Cortex of kidney (tissue), 1 donor: ENCODE measurements at places on chromosomes 5 and 9.

DNA sequence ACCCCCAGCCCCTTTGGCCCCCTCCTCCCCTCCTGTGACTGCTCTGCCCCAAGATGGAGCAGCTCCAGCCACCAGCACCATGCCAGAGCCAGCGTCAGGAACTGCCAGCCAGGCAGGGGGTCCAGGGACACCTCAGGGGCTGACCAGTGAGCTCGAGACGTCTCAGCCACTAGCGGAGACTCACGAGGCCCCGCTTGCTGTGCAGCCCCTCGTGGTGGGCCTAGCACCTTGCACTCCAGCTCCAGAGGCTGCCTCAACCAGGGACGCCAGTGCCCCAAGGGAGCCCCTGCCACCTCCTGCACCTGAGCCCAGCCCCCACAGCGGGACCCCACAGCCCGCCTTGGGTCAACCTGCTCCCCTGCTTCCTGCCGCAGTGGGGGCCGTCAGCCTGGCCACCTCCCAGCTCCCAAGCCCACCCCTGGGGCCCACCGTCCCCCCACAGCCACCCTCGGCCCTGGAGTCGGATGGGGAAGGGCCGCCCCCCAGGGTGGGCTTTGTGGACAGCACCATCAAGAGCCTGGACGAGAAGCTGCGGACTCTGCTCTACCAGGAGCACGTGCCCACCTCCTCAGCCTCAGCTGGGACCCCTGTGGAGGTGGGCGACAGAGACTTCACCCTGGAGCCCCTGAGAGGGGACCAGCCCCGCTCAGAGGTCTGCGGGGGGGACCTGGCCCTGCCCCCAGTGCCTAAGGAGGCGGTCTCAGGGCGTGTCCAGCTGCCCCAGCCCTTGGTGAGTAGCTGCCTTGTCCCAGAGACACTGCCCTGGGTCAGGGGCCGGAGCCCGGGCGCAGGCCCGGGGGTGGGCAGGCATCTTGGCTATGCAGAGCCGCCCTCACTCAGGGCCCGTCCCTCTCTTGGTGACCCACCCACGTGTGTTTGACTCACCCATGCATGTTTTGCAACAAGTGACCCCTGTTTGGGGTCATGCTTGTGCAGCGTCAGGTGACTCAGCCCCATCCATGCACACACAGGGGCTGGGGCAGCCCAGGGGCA is 105.2 kb downstream of the WNK2 start:
- no peak for DNase-seq

- no peak for DNase-seq
These were observed 6.3 kb downstream of the MAMDC4 start for GRCh38 chr9:136858452-136858843.

DNA sequence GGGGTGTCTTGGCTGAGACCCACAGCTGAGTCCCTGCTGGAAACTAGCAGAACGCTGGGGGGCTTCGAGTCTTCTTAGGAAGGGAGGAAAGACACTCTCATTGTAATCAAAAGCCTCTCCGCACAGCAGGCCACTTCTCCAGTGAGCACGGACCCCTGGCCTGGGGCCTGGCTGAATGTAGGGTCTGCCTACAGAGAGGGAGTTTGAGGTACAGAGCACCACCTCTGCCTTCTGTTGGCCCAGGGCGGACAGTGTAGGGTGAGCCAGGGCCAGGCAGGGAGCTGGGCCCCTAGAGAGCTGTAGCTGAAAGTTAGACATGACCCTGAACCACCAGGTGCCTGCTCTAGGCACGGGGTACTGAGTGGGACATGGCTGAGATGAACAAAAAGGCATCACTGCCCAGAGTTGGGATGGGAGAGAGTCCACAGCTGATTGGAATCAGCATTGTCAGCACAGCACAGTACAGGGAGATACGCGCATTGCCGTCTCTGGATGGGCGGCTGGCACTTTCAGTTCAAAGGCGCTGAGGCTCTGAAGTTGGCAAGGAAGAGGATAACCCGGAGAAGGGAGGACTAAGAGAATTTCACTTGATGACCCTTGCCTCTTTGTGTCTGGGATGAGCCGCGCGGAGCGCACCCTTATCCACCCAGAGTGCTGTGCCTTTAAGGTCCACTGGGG is 363 bp upstream of the SLC25A48 start:
- no peak for DNase-seq

DNA sequence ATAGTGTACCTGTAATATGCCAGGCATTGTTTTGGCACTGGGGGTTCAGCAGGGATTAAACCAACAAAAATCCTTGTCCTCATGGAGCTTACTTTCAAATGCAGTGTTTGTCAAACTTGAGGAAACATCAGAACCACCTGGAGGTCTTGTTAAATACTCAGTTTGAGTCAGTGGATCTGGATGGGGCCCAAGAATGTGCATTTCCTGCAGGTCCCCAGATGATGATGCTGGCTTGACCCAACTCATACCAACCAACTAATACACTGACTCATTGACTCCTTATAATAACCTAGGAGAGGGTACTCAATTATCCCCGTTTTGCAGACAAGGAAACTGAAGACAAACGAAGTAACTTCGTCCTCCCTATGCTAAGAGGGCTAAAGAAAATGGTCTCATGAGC is 11.3 kb downstream of the WWC1 start:
- no peak for DNase-seq

DNA sequence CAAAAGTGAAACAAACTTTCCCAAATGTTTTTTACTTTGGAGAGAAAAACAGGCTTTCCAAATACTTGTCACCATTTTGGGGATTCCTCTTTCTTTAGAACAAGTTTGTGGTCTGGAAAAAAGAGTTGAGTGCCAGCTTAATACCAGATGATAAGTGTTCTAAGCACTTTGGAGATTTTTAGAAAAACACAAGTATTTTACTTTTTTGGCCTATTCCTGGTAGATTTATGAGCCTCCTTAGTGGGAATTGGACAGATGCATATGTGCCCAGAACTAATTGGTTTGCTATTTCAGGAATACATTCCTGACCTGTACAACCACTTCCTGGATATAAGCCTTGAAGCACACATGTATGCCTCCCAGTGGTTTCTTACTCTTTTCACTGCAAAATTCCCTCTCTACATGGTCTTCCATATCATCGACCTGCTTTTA is 40.5 kb downstream of the GPR21 start:
- DNase-seq: no peak

- no peak for DNase-seq
These were observed 35.2 kb upstream of the CDC42SE2 start for GRCh38 chr5:131228646-131229045.

DNA sequence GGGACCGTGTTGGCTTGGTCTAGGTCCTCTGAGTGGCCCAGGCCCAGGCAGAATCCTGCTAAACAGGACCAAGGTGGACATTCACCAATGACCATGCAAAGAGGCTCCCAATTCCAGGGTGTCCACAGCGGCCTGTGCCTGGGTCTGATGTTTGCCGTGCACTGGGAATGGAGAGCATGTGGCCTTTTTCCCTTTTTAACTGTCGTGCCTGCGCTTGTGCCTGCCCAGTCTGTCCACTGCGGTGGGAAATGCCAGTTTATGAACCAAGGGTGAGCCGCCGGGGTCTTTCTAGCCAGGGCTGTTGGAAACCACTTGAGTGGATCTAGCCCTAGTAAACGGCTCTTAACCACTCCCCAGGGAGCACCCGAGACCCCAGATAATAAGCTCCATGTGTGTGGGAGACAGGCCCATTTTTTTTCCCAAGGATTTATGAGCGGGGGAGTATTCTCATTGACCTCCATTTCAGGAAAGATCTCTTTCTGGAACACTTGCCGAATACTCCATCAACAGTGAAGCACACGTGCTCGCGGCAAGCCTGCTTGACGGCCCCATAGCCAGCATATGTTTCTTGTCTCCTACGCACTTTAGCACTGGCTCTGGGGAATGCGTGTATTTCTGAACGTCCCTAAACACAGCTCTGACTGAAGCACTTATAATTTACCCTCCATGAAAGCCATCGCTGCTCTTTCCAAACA is 93.2 kb upstream of the PHYKPL start:
- DNase-seq: no peak

GRCh38 chr9:134585746-134586706 is 55.6 kb upstream of the COL5A1 start:
- DNase-seq: no peak

DNA sequence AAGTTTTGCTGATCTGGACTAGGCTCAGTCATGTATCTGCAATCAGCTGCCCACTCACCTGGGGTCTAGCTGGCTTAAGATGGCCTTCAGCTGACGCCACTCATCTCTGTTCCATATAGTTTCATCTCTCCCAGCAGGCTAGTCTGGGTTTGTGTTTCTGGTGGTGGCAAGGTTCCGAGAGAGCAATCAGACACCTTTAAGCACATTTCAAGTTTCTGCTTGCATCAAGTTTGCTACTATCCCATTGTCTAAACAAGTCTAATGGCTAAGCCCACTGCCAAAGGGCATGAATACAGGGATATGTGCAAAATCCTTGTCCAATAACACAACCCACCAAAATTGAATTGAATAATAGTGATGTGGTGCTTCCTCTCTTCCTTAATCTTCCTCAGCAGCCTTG is 251.7 kb downstream of the PIK3R1 start:
- no peak for DNase-seq

GRCh38 chr5:56337715-56338319 is 104.7 kb upstream of the ANKRD55 start:
- no peak for DNase-seq

DNA sequence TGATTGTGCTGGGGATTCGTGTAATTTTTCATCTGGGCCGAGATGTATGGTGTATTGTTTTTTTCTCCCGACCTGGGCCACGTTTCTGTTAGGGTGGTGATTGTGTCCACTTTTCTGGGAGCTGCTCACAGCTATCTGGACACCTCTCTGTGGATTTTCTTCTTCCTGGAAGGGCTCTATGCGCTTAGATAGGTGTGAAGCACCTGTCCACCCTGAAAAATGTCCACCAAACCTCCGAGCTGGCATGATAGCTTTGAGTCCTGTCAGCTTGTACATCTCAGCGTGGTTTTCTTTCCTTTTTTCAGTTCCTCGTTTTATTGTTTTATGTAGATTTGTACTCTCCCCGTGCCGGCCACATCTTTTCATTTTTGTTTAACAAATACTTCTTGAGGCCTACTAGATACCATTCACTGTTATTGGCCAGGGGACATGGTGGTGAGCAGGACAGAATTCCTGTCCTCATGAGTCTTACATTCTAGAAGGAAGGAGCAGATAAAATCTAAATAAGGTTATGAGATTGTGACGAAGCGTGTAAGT is 1.1 kb downstream of the UGCG start:
- DNase-seq: no peak

- DNase-seq: no peak
These were observed 550.0 kb downstream of the BNC2 start for GRCh38 chr9:16320338-16320902.

DNA sequence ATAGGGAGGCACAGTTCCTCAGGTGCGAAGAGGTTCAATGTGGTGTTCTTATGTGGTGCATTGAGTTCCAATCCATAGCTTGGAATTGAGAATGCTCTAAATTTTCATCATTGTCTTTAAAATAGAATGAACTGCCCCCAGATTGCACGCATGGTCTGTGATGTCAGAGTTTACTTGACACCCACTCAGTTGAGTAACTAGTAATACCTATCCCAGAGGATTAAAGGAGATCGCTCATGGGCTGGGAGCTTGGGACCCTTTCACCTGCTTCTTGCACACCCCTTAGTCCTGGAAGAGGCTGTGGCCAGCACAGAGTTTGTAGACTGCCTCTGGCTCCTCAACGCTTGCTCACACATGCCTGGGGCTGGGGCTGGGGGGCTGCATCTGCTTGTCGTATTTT is 95.1 kb upstream of the OTULINL start:
- DNase-seq: no peak

DNA sequence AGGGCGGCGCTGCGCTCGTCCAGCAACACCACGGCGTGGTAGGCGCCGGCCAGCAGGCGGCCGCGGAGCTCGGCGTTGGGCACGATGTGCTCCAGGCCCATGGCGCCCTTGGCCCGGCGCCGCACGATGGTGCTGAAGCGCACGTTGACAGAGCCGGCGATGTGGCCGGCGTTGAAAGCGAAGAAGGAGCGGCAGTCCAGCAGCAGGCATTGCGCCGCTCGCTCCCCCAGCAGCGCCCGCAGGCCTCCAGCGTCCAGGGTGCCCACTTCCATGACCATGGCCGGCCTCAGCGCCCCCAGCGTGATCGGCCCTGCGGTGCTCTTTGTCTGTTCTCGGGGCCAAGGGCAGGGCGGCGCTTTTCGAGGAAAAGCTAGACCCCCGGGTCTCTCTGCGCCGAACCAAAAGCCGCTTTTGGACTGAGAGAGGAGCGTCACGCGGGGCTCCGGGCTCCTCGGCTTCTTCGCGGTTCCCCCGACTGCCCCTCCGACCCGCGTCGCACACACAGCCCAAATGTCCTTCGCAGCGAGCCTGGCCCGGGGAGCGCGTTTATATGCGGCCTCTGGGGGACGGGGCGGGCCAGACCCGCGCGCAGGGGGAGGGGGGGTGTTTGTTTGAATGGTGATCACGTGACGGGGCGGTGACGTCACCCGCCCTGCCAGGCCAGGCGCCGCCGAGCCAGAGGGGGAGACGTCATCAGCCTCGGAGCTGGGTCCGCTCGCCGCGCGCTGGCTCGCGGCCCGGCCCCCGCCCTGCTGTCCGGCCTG is at the start of gene DUSP1:
TSS of gene DUSP1 (minus strand) at position 521 of the 764 bp plus-strand sequence. CDS start at position 278, 243 bp downstream.
- DNase-seq: peak; percentile 88

- no peak for DNase-seq
These were observed 2.1 kb downstream of the LCN15 start for GRCh38 chr9:136762221-136762691.

- no peak for DNase-seq
These were observed 221.0 kb downstream of the ESM1 start for GRCh38 chr5:54764102-54765090.

DNA sequence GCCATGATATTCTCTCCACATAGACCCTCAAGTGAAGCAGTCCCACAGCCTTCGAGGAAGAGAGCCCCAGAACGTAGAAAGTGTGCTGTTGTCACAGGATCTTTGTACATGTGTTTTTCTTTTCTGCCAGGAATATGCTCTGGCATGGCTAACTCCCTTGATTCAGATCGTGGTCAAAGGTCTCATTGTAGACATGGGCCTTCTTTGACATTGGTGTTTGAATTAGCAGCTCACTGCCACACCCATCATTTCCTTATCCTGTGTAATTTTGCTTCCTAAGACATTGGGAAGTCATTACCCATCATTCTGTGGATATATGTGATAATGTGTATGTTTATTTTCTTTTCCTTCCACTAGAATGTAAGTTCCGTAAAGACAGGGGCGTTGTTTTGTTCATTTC is 25.5 kb downstream of the MTRR start:
- no peak for DNase-seq

GRCh38 chr9:137588891-137589290 is 1.4 kb downstream of the ZMYND19 start:
- no peak for DNase-seq

- no peak for DNase-seq
These were observed 7.0 kb upstream of the P4HA2 start for GRCh38 chr5:132234684-132235062.

GRCh38 chr9:7227951-7228350 is 470.2 kb downstream of the KDM4C start:
- DNase-seq: no peak
